ENCODE measurements at places on chromosomes 13 and 19. TPM values are rescaled to one million over a fixed set of nuclear protein-coding genes. Genes with fewer than 3 reads are reported as not detected.

The CBLC gene
- not detected for total RNA-seq

The PALM gene
- 21.2 TPM for total RNA-seq

The POU4F1 gene
- total RNA-seq = 12.6 TPM

The HSPB6 gene
- 0.50 TPM for total RNA-seq

GRCh38 chr13:71606818-71607217 is 260.2 kb downstream of the DACH1 start:
- H3K4me3 ChIP-seq = no peak overlapping the region
- H3K27ac ChIP-seq = no peak overlapping the region
- no peaks in the 10 kb centered on the region for H3K36me3 ChIP-seq
- H3K27me3 ChIP-seq = no peaks in the 10 kb centered on the region

DNA sequence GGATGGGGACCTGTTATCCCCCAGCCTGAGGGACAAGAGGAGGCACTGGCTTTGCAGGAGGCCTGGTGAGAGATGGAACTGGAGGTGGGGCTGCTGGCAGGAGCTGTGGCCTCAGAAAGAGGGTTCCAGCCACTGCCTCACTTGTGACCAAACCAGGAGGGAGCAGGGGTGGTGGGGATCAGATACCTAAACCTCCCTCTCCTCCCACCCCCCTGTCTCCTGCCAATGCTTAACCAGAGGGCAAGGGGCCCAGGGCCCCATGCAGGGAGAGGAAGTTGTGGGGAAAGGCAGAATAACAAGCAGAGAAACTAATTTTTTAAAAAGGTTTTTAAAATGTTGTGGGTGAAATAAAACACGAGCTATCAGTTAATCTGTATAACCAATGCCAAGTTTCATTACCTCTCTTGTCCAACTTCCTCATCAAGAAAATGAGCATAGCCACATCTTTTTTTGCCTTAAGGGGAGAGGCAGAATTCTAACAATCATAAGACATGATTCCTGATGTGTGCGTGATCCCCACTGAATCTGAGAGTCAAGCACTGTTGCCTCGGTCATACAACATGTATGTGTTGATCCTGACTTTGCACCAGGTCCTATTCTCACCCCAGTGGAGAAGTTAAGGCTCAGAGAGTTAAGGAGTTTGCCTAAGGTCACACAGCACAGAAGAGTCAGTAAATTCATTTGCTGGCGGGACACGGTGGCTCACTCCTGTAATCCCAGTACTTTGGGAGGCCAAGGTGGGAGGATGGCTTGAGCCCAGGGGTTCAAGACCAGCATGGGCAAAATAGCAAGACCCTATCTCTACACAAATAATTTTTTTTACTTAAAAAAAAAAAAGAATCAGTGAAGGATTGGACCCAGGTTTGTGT is 12.9 kb downstream of the FXYD5 start:
- no peak overlapping the region for H3K4me3 ChIP-seq
- H3K27ac ChIP-seq = no peak overlapping the region
- no peaks in the 10 kb centered on the region for H3K36me3 ChIP-seq
- H3K4me1 ChIP-seq = no peaks in the 10 kb centered on the region
- no peak for DNase-seq
- H3K27me3 ChIP-seq = no peaks in the 10 kb centered on the region

DNA sequence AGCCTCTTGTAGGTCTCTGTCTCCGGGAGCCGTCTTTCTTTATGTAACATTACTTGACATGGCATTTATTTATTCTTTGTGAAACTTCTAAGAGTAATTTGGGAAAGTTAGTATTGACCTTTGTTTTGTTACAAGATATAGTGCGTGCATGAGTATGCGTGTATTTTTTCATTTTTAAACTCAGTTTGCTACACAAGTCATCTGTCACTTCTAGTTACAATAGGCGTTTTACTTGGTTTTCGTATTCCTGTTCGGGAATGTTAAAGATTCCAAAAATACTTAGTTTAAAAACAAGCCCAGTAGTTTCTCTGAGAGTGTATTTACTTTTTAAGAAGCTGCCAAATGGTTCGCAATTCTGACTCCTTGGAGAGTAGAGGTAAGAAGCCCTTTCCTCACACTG is 3.2 kb downstream of the PDS5B start:
- no peak for DNase-seq
- H3K27ac ChIP-seq = peak overlapping the region; percentile 81
- H3K36me3 ChIP-seq = no peaks in the 10 kb centered on the region

- H3K4me1 ChIP-seq = no peaks in the 10 kb centered on the region
- H3K27ac ChIP-seq = no peak overlapping the region
- H3K4me3 ChIP-seq = no peak overlapping the region
- H3K27me3 ChIP-seq = no peaks in the 10 kb centered on the region
- H3K36me3 ChIP-seq = no peaks in the 10 kb centered on the region
- DNase-seq = no peak
These were observed 19.4 kb upstream of the GPR18 start for GRCh38 chr13:99277629-99278028.

- DNase-seq = no peak
- H3K36me3 ChIP-seq = no peaks in the 10 kb centered on the region
- H3K27ac ChIP-seq = no peak overlapping the region
These were observed 56.8 kb downstream of the DOCK9 start for GRCh38 chr13:98921015-98921580.

DNA sequence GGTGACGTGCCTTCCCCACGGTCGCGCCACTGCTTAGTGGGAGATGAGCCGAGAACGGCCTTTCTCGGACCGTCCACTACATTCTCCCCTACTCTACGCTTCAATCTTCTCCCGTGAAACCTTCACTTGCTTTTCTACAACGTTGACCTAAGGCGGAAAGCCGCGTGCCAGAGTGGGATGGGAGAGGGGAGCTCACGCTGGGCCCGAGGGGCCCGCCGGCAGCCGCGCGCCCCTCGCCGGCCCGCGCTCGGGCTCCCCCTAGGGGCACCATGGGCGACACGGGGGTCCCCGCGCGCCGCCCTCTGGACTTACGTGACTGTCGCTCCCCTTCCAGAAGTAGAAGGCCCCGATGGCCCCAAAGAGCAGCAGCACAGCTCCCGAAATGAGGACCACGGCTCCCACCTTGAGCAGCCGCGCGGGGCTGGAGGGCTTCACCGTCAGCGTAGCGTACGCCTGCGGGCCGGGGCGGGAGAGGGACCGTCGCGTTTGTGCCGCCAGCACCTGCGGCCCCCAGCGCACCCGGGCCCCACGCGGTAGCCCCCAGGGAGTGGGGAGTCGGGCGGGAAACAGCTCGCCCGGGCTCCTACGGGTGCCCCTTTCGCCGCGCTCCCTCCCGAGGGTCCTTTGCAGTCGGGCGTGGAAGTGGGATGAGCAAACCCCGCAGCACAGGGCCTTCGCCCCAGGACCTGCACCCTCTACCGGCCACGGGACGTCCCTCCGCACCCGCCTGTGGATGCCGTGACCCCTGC is 727 bp downstream of the CNMD start:
- no peak overlapping the region for H3K27ac ChIP-seq
- DNase-seq = peak; percentile 61
- peaks cover 10% of the 10 kb centered on the region for H3K4me1 ChIP-seq
- peak overlapping the region; percentile 51 for H3K4me3 ChIP-seq

The SIAH3 gene
- total RNA-seq = 4.6 TPM
